ENCODE measurements at places on chromosomes 4 and X.

DNA sequence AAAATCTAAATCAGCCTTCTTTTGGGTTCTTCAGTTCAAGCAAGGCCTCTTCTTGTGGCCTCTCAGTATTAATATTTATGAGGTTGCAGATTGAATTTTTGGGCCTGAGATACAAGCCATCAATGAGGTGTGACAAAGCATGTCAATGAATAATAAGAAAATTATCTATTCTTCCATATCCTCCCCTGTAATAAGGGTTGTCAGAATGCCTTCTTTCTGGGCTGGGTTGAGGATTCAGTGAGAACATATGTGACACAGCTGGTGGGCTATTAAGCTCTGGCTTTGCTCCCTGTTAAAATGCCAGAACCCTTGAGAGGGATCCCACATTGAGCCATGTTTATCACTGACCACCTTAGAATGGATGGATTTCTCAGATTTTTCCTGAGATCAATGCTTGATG lies 187.2 kb downstream of the AR start:
- no peak for DNase-seq

DNA sequence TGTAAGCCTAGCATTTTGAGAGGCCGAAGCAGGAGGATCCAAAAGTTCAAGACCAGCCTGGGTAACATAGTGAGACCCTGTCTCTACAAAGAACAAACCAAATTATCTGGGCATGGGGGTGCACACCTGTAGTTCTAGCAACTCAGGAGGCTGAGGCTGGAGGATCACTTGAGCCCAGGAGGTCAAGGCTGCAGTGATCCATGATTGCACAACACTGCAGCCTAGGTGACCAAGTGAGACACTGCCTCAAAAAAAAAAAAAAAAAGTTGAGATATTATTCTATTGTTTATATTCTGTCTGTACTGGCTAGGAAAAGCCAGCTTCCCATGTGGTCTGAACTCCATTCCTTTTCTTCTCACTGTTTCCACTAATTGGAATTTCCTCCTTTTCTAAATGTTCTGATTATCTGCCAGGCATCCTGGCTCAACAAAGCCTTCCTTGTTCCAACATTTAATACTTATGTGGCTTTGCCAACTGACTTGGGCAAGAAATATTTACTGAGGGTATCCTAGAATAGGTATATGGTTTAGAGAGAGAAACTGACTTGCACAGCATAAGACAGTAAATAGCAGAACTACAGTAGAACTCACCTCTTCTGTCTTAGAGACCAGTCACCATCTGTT lies 175.2 kb upstream of the ADAMTS3 start:
- DNase-seq = no peak

- peak; percentile 18 for DNase-seq
Measured at GRCh38 chr4:150217808-150218207, 139.6 kb downstream of the DCLK2 start.

- no peak for DNase-seq
Measured at GRCh38 chr4:98845960-98846359, 83.0 kb downstream of the EIF4E start.

DNA sequence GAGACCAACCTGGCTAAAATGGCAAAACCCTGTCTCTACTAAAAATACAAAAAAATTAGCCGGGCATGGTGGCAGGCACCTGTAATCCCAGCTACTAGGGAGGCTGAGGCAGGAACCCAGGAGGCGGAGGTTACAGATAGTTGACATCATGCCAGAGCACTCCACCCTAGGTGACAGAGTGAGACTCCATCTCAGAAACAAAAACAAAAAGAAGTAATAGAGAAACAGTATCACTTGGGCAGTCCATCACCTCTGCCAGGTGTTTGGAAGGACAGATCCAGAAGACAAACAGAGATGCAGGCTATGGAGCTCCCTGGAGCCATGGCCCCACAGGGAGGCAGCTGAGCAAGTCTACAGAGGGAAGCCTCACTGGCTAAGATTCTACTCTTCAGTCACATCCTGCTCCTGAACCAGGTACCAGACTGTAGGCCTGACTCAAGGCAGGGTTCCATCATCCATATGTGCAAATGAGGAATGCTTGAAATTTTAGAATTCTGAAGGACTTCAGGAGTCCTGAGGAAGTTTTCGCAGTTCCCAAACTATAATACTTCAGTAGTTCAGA lies 81.4 kb upstream of the CPEB2 start:
- DNase-seq = no peak

DNA sequence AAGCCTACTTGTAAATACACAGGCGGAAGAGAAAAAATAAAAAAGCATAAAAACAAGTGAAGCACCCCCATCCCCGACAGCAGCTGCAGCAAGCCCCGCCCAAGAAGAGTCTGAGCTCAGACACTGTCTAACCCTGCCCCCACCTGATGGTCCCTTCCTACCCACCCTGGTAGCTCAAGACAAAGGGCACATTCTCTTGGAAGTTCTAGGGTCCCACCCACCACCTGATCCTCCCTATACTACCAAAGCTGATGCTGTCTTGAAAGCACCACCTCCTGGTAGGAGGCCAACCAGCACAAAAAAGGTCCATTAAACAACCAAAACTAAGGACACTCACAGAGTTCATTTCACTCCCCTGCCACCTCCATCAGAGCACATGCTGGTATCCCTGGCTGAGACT lies 308.2 kb downstream of the KLHL13 start:
- no peak for DNase-seq

DNA sequence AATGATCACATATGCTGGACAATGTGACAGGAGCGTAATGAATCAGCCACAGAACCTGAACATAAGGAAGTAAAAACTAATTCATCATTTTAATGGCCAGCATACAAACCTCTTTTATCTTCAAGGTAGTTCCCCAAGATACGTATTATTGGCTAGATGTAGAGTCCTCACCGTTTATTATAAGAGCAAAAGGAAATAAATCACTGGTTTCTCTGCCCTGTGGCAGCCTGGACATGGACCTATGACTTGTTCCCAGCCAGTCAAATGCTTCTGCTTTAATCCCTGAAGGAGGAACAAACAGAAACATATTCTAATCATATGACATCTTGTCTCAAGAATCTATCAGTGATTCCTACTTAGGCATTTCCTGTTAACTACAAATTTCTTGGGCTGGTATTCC lies 86.8 kb upstream of the FAM241A start:
- DNase-seq = no peak

DNA sequence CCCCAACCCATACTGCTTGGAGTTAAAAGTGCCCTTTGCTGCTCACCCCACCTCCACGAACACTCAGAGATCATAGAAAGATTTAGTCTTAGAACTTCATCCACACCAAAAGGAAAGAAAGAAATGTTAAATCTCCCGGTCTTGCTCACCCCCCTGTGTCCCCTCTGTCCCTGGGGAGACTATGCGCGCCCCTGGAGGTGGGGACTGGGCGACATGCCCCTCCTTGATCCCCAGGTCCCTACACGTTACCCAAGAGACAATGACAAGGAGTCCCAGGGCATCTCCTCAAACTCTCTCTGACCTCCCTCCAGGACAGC lies 620 bp downstream of the ITM2A start:
- DNase-seq = no peak

GRCh38 chr4:149719806-149720205 lies 95.8 kb downstream of the IQCM start:
- DNase-seq = no peak

- no peak for DNase-seq
Measured at GRCh38 chr4:76806346-76806745, 91.6 kb downstream of the SOWAHB start.

DNA sequence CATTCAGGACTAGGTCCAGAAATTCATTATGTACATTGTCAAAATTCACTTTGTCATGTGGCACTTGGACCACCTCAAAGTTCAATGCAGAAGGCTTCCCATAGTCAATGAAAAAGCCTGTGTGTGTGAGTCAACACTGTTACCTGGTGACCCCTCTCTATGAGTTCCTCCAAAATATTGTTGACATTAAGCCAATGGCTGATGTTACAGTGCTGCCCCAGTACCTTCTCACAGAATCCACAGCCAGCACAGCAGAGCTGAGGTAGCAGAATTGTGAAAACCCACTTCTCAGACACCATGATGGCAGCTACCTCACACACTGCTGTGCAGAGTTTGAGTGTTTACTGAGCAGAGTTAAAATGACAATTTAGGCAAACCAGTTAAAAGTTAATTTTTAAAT lies 22.4 kb upstream of the UGT2B4 start:
- no peak for DNase-seq

DNA sequence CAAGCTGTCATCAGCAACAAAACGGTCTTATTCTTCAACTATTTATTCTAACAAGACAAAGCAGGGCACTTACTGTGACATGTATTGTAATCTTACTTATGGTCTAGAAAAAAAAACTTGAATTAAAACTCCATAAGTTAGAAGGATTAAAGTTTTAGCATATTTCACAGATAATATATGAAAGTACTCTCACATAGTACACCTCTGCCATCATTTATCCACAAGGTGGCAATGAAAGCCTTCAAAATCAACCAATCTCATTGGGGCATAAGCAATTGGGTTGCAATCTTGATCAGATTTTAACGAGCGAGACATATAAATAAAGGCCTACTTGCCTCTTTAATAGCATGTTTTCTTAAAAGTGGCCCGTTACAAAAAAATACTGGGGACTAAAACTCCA lies 1382.9 kb downstream of the FAM133A start:
- DNase-seq = no peak

DNA sequence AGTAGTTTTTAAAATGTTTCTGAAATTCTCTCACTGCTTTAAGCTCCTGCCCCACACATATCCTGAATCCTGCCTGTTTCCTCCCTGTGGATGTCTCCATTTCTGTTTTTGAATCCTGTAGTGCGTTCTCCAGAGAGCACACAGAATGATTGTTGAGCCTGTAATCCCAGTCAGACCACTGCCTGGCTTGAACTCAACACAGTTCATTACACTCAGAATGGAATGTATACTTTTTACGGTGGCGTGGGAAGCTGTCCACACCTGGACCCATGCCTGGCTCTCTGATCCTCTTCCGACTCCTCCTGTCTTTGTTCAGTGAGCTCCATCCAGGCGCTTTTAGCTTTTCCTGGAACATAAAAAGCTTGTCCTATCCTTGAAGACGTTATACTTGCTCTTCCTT lies 1217.0 kb upstream of the PRKX start:
- no peak for DNase-seq

- no peak for DNase-seq
Measured at GRCh38 chrX:41863343-41864203, 59.8 kb downstream of the CASK start.

GRCh38 chr4:6734165-6734786 lies 18.3 kb downstream of the BLOC1S4 start:
- no peak for DNase-seq

GRCh38 chr4:184934961-184935360 lies 83.3 kb upstream of the HELT start:
- DNase-seq = no peak

DNA sequence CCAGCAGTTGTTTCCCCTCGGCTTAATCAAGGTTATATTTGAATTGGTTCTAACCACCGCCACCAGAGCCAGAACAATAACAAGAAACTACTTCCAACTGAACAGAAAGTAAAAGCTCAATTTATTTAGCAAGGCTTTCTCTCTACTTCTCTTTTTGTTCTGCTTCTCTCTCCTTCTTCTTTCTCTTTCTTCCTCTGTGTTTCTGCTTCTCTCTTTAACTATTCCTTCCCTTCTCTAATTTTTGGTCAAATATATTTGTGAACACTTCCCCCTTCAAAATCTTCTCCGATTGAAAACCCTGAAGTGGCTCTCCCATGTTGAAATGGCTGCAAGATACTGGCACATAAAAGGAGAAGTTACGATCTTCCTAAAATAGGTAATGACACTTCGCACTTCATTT lies 1195.9 kb upstream of the PRKX start:
- DNase-seq = no peak

DNA sequence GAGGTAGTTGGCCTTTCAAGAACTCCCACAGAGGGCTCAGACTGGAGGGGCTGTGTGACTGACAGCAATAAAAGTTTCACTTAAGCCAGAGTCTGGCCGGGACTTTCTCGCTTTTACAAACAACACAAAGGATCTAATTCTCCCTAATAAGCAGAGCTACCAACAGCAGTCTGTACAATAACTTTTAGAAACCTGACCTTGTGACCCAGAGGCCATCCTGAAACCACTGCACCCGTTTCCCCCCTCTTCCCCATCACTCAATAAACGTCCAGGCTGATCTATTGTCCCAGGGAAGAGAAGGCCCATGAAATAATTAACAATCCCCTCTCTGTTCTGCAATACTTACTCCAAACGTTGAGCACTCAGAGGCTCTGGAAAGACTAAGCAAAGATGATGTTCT lies 442.4 kb downstream of the ZIC3 start:
- DNase-seq = no peak

DNA sequence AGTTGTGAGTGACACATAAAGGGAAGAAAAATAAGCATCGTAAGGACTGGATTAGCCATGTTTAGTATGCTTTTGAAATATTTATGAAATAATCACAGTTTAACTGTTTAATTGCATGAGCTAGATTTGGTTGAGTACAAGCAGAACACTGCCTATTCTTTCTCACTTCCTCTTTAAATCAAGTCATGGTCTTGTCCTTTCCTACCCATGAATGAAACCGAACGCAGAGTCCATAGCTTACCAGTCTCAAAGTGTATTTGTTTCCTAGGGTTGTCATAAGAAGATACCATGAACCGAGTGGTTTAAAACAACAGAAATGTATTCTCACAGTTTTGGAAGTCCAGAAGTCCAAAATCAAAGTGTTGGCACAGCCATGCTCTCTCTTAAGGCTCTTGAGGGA lies 684.0 kb upstream of the MAGEB2 start:
- DNase-seq = no peak

GRCh38 chr4:125392694-125393093 lies 77.9 kb downstream of the FAT4 start:
- no peak for DNase-seq

- no peak for DNase-seq
Measured at GRCh38 chrX:112818114-112819007, 22.3 kb downstream of the AMOT start.

DNA sequence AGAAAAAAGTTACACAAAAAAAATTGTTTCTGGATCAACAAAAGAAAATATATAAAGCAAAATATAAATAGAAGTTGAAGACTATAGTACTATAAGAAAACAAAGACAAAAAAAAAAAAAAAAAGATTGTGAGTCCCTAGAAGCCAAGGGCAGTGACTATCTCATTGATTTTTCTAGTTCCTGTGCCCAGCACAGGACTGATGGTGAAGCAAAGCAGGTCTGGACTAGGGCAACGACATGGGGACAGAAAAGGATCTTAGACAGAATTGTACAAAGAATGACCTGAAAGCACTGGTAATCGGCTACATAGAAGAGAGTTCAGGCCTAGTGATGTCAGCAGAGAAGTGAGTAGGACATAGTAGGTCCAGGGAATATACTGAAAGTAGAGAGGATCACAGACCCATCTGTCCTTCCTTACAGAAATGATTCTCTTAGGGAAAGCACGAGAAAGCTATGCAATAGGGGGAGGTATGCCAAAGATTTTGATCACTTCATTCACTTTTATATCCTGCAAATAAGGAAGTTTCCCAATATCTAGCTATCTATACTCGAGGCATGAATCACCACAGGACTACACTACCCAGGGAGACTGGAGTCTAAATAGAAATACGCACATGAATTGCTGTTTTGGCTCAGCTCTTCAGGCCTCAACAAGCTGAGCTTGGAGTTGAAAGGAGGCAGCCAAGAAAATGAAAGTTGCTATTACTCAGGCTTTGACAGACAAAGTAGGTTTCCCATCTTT lies 230.9 kb upstream of the GPC4 start:
- no peak for DNase-seq

Measured in midbrain (tissue), 1 donor.